MCF 10A (cell line): ENCODE measurements at places on chromosomes 12 and 14.

- DNase-seq: no peak
Measured at GRCh38 chr12:11973396-11973795, 97.3 kb upstream of the BCL2L14 start.

GRCh38 chr12:46208370-46208769 lies 60.5 kb downstream of the SLC38A1 start:
- DNase-seq: no peak

GRCh38 chr14:45156067-45156466 lies 20.3 kb downstream of the FANCM start:
- no peak for DNase-seq

DNA sequence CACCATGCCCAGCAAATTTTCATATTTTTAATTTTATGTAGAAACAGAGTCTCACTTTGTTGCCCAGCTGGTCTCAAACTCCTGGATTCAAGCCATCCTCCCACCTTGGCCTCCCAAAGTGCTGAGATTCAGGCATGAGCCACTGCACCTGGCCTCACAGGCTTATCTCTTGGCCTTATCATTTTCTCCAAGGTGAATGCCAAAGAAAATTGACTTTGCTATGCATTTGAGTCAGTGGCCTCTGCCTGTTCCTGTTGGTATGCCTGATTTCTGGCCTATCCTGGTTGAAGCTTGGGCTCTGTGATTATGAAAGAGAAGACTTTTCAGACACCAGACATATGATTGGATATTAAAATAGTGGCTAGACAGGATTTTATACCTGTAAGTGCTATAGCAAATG lies 34.2 kb downstream of the MANSC1 start:
- DNase-seq: no peak

DNA sequence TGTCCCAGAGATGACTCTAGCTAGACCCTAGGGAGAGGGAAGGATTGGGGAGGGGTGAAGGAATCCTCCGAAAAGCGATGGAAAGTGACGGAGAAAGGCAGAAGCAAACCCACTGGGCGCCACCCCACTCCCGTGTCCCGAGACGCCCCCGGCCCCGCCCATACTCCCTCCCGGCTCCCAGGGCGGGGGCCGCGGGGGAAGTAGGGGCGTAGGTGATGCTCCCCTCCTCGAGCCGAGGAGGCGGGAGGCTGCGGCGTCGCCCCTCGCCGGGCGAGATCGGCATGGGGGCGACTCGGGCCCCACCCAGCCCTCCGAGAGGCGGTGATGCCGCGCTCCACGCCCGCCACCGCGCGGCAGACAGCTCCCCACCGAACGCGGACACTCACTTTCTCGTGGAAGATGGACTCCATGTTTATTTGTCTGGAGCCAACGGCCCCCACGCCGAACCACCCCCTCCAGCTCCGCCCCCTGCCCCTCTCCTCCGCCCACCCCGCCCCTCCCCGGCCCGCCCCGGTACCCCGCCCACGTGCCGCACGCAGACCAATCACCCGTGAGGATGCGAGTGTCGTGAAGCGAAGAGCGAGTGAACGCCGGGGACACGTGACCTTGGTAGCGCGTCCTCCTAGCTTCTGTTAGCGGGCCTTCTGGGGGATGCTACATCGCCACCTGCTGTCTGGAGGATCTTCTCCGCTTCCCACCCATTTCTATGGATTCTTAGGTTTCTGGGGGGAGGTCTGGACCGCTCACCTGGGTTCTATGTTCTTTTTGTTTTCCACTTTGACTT lies at the start of gene ATXN3:
TSS of gene ATXN3 (minus strand) at position 440 of the 784 bp plus-strand sequence. CDS start at position 410, 30 bp downstream.
- DNase-seq: peak; percentile 98

DNA sequence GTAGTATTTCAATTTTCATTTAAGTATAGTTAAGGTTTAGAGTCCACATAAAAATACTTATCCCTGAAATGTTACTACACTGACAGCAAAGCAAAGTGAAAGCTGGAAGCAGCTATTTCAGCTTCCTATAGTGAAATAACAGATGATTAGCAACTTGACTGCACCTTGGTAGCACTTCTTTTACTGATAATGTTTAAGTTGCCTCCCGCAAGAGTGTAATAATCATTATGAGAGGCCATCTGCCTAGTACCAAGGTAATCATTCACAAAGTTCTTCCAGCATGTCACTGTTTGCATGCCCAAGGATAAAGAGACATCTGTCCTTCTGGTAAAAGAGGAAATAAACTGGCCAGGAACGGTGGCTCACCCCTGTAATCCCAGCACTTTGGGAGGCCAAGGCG lies 69.8 kb downstream of the LIN7A start:
- no peak for DNase-seq
